GM04503 (cell line): ENCODE measurements at places on chromosomes 16 and 17.

DNA sequence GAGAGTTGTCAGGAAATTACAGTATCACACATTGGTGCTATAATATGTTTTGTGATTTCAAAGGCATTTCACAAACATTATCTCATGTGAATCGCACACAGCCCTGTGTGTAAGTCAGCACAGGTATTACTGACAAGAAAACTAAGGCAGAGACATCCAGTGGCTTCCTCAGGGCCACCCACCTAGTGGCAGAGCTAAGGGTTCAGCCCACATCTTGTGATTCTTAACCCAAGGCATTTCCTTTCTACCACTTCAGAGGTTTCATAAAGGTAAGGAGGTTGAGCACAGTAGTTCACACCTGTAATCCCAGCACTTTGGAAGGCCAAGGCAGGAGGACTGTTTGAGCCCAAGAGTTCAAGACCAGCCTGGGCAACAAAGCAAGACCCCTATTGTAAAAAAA, 58.2 kb downstream of the STX8 start:
- DNase-seq = no peak

DNA sequence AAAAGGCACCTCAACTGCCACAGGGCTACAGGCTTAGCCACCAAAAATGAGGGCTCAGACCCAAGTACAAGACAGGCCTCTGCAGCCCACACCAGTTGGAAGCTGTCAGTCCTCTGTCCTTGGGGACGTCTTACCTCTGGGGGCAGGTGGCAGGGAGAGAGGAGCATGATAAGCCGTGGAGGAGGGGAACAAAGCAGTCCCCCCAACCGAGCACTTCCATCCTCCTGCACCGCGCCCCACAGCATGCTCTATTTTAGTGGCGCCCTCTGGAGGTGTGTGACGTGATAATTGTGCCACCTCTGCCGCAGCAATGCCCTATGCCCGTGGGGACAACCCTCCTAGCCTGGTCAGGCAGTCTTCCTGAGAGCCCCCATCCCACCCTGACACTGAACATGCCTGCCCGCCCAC, 13.6 kb downstream of the G6PC3 start:
- no peak for DNase-seq

DNA sequence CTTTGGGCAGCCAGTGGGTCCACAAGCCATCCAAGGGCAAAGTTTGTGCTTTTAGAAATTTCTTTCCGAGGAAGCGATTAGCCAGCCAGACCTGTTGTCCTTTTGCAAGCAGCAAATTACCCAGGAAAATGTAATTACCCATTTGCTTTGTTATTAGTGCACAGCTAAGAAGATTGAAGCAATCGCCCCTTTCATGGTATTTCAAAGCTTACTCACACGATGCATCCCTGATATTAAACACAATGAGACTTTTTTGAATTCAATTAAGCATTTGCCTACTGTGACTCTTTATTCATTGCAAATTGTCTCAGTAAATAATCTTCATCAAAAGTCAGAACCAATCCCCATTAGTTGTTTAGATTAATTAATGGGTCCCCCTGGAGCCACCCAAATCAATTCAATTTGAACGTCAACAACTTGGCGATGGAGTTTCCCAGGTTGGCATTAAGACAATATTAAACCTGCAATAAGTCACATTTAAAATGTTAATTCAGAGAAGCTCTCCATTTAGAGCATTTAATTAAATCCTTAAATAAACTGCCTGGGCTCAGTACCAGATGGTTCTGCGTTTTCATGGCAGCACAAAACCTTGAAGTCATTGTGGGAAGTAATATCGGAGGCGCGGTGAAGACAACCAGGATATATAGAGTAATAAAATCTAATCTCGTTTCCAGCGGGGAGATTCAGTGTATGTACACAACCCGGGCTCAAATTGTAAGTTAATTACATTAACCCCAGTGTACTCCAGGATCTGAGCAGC, 366.2 kb upstream of the TNRC6C start:
- no peak for DNase-seq

- DNase-seq = no peak
Observed at GRCh38 chr16:69831212-69832123, 69.3 kb downstream of the WWP2 start.

DNA sequence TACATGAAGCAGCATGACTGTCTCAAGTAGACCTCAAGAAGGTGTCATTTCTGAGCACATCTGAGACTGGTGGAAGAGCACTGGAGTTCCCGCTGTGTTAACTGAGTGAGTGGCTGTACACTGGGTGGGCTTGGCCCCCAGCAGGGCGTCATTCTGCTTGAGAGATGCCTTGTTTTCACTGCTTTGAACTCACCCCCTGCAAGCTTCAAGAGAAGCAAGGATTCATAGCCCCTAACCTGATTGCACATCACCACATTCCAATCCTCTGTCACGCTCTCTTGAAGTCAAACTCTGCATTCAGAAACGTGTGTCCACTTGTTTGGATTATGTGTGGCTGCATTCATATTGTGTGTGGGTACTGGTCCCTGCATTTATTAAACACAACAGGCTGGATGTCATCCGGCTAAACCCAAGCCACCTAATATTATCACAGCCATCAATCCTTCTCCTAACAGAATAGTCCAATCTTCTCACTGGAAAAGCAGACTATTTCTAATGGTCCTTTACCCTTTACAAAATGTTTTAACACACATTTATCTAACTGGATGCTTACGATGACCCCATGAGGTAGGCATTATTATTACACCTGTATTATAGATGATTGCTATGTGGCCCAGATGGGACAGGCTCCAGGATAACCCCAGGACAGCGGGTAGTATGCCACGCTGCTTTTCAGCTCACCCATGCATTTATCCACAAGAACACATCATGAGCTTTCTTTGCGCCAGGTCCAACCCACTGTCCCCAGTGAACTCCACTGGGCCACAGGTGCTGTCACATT, 76.3 kb downstream of the USP31 start:
- no peak for DNase-seq

GRCh38 chr16:5026664-5027063, 7.1 kb downstream of the NAGPA start:
- no peak for DNase-seq
